ENCODE measurements at places on chromosomes 6 and 20.

DNA sequence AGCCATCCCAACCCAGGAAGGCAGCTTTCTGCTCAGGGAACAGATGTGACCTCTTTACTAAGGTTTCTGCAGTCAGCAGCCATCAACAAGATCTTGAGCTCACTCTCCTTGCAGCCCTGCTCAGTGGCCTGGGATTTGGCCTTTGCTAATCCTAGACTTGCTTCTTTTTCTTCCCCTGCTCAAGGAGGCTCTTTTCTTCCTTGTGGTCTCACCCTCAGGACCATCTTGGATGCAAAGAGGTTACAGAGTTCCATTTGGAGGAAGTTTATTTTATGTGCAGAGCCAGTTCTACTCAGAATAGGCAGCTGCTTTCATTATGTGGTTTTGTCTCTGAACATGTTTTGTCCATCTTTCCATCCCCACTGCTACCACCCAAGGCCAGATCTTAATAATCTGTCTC is 49.3 kb downstream of the RALY start:
- DNase-seq, result no peak

- no peak for DNase-seq
These were observed 113.4 kb downstream of the SCP2D1 start for GRCh38 chr20:18926965-18927364.

DNA sequence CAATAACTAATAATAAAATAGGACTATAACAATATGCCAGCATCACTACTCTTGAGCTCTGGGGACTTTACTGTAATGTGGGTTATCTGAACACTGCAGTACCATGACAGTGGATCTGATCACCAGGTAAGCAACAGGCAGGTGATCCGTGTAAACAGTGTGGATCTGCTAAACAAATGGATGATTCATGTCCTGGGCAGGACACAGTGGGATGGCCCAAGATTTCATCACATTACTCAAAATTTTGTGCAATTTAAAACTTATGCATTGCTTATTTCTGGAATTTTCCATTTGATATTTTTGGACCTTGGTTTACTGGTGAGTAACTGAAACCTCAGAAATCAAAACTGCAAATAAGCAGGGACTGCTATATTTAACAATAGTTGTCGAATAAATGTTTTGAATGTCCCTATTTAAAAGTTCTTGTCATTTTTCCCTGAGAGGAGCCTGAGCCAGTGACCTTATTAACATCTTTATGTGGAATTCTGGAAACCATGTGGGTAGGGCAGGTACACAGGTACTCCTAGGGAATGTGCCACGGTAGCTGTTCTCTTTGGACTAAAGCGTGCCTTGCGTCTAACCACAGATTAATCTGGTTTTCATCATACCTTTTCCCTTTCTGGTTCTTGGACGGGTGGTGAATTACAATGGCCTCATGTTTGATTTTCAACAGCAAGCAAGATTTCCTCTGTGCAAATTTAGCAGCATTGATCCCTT is 214.5 kb upstream of the SASH1 start:
- DNase-seq, result no peak

DNA sequence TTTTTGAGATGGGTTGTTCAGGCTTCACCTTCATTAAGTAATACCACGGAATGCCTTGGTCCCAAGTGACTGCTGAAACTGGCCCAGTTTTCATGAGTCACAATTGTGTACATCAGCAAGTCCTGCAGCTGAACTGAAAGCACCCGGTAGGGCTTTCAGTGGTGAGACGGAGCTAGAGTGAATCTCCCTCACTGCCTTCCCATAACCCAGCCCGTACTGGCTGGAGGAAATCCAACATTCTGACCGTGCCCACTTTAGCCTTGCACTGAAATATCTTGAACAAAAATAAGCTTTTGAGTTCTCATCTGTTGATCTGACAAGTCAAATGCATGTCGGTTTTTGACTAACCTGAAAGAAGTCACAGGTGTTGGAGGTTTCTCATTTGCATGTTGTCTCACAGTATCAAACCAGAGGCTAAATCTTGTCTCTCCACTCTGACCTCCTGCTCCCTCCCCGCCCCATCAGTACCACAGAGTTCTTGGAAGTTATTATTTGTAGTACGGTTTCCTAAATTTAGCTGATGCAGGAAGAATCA is 35.9 kb downstream of the DUSP22 start:
- no peak for DNase-seq
